ENCODE measurements at places on chromosomes 4 and X. TPM values are rescaled to one million over a fixed set of nuclear protein-coding genes. Genes with fewer than 3 reads are reported as not detected.

DNA sequence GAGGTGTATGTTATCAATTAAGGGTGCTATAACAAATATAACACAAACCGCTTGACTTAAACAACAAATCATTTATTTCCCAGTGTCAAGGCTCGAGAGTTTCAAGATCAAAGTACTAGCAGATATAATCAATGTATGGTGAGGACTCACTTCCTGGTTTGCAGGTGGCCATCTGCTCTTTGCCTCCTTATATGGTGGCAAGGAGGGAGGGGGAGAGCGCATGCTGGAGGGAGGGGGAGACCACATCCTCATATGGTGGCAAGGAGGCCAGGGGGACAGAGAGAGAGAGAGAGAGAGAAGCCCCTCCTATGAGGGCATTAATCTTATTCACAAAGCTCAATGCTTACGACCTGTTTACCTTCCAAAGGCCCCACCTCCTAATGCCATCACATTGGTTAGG, 372.3 kb upstream of the SPOCK3 start:
- DNase-seq: no peak

DNA sequence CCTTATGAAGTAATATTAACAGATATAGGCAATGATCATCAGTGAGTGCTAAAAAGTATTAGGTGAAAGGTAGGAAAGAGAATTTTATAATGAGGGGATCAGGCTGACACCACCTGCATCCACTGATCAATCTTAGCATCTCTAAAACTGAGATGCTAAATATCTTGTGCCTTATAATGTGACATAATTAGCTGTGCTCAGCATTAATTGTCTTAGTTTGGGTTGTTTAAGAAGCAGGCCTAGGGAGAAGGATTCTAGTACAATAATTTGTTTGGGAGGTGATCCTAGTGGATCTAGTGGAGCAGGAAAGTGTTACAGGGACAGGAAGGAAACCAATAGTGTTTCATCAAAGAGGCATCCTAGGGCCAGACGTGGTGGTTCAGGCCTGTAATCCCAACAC, 22.2 kb upstream of the PAPSS1 start:
- DNase-seq: no peak

Gene PABPC1L2A
- total RNA-seq: not detected

DNA sequence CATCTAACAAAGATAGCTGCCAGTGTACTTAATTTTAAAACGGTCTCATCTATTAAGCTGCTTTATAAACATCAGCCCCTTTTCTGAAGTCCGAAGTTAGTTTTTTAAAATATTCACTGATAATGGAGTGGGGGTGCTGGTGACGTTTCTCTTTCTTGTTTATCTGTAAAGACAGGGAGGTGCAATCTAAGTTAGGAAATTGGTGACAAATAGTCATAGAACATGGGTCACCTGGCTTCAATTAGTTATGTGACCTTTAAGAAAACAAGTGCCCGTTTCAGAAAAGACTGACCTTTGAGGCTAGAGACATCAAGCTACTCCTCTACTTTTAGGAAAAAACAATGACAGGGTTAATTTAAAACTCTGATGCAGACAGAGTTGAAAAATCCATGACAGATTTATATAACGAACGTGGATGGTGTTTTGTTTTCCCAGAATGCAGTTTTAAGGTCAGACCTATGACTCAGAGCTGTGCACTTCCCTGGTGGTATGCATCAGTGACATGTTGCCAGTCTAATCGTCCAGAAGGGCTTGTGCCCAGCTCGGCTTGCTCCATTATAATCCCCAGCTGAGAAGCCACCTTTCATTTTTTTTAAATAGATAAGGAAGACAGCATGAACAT, 38.2 kb downstream of the FHL1 start:
- DNase-seq: no peak

GRCh38 chr4:11732155-11732554, 303.5 kb upstream of the HS3ST1 start:
- no peak for DNase-seq
